Fibroblast of skin of abdomen (primary cell): ENCODE measurements at places on chromosomes 1 and 21.

- no peak for DNase-seq
These were observed 7.0 kb upstream of the CCT8 start for GRCh38 chr21:29080454-29080941.

- no peak for DNase-seq
These were observed 532.8 kb upstream of the DEPDC1 start for GRCh38 chr1:69029649-69030048.

DNA sequence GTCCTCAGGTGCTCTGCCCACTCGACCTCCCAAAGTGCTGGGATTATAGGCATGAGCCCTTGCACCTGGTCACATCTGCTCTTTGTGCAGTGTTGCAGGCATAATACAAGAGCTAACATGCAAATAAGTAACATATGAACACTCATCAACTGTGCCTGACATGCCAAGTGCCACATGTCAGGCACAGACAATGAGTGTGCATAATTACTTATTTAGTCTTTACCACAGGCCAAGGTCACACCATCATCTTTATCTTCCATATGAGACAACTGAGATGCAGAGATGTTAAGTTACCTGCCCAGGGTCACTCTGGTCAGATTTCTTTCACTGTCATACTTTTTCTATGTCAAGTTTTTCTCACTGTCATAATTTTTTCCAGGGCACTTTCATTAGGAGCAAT, 126.1 kb downstream of the PPIAL4G start:
- DNase-seq: no peak

- no peak for DNase-seq
These were observed 543.9 kb downstream of the AJAP1 start for GRCh38 chr1:5198328-5198727.

- DNase-seq: no peak
These were observed 133.5 kb downstream of the CLIC6 start for GRCh38 chr21:34802180-34802899.

GRCh38 chr1:18783705-18784481, 75.6 kb downstream of the TAS1R2 start:
- DNase-seq: no peak

DNA sequence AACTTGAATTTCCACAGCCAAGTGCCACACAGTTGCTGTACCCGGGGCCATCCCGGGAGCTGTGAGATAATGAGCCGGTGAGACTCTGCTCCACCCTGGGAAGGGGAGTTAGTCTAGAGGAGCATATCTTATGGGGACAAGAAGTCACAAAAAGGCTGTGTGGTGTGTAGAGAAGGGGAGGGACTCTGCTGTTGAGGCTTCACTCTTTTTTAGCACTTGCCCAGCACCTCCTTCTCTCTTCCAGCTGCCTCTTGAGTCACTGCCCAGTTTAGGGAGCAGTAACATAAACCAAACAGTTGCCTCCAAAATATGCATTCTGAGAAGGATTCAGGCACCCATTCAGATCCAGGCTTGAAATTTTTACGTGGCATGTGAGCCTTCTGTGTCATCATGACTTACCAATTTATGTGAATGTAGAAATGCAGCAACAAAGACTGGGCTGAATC, 744 bp upstream of the WDR26 start:
- DNase-seq: peak; percentile 77

- DNase-seq: peak; percentile 74
These were observed 2.8 kb upstream of the EFHD2 start for GRCh38 chr1:15406614-15407559.

GRCh38 chr1:8419172-8419571, 101.3 kb downstream of the SLC45A1 start:
- no peak for DNase-seq

- DNase-seq: no peak
These were observed 19.8 kb upstream of the ST3GAL3 start for GRCh38 chr1:43687301-43688108.

DNA sequence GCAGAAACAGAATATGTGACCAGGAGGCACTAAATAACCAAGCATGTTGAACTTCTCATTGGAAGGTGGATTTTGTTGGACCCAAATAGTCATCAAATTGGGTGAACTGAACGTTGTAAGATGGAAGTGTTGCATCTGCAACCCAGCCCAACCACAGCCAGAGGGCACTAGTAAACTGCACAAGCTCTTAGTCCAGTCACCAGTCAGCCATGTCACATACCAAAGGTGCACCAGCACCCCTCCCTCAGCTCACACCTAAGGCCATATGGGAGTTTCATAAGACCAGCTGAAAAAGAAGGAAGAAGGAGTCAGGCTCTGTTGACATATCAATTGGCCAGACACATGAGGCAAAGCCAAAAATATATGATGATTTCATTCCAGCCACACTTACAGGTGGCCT, 481.7 kb upstream of the NR5A2 start:
- no peak for DNase-seq

- DNase-seq: peak; percentile 31
These were observed 7.8 kb upstream of the CALML6 start for GRCh38 chr1:1907098-1907736.

GRCh38 chr1:27135541-27136235, 19.2 kb downstream of the SLC9A1 start:
- no peak for DNase-seq

DNA sequence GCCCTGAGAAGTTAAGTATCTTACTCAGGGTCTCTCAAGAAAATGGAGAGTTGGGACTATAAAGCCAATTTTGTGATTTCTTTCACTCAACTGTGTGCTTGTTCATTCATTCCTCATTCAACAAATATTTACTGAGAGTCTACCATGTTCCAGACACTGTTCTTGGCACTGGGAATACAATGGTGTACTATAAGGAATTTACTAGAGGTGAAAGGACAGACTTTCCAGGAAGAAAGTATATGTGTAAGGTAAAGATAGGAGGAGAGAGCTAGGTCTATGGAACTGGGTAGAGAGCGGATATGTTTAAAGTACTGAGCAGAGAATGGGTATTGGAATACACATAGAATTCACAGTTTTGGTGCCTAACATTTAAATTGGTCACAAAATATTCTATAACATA, 42.3 kb downstream of the ZNHIT6 start:
- DNase-seq: no peak

GRCh38 chr1:46552357-46553237, 1.1 kb upstream of the KNCN start:
- DNase-seq: no peak

GRCh38 chr1:8777867-8778266, 39.6 kb downstream of the RERE start:
- DNase-seq: no peak

DNA sequence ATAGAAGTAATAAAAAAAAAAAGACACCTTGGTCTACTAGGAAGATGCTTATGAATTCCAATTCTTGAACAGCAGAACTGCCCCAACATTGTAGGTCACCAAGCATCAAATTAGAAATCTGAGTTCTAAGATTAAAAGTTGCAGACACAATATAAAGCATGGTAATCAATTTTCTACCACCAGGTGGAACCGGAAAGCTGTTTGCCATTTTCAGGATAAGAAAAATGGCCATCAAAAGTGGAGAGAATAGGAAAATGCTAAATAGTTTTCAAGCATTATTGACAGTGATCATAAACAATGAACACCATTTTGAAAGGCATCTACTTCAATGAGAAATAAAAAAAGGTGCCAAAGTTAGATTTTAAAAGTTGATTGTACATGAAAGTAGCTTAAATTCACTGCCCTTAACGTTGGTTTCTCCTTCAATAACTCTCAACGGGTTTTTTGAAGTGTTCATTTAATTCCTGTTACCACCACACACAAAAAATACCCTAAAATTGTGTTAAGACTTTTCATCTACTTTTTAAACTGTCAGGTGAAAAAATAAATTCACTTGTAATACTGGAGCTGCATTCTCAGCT, 252.9 kb downstream of the KCNT2 start:
- DNase-seq: peak; percentile 16

DNA sequence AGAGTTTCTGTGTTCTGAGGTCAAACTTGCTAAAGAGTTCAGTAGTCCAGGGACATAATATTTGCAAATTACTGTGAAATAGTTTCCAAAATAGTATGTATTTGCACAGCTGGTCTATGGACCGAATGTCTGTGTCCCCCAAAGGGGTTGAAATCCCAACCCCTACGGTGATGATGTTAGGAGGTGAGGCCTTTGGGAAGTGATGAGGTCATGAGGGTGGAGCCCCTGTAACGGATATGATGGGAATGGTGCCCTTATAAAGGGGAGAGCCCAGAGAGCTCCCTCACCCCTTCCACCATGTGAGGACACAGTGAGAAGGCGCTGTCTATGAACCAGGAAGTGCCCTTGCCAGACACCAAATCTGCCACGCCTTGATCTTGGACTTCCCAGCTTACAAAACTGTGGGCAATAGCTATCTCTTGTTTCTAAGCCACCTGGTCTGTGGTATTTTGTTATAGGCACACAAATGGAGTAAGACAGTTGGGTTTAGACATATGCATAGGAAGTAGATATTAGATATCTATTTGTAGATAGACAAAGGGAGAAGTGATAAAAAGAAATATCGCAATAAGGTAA, 21.7 kb downstream of the RNF187 start:
- DNase-seq: no peak

DNA sequence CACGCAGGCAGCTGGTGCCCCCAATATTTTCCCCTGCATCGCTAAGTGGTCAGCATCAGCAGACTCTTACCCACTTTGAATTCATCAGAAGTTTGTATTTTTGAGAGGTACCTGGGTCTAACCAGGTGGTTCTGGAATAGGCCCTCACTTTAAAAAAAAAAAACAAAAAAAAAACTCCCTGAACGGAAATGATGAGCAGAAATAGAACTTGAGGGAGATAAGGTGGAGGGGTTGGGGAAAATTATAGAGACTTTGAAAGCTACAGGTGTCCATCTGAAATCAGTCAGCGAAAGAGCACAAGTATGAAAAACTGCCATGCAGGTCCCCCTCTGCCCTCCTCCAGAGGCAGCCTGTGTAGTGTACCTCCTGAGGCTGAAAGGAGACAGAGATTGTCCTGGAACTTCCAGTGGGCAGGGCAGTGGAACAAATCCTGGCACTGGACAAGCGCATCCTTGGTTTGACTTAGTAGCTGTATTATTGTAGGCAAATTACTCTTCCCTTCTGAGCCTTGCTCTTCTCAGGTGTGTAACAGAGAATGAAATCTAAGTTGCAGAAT, 1.2 kb downstream of the SLAMF7 start:
- DNase-seq: no peak

- DNase-seq: peak; percentile 36
These were observed 388.0 kb downstream of the PLPP3 start for GRCh38 chr1:56191369-56191768.

- no peak for DNase-seq
These were observed 24.1 kb upstream of the ARHGEF11 start for GRCh38 chr1:157069601-157070000.

GRCh38 chr1:174358344-174358743, 89.4 kb upstream of the GPR52 start:
- no peak for DNase-seq

- DNase-seq: no peak
These were observed 52.0 kb upstream of the SMYD2 start for GRCh38 chr1:214228976-214229375.

GRCh38 chr1:202207292-202207691, 13.7 kb downstream of the LGR6 start:
- DNase-seq: peak; percentile 43

GRCh38 chr1:159861218-159861617, 1.2 kb downstream of the VSIG8 start:
- no peak for DNase-seq

DNA sequence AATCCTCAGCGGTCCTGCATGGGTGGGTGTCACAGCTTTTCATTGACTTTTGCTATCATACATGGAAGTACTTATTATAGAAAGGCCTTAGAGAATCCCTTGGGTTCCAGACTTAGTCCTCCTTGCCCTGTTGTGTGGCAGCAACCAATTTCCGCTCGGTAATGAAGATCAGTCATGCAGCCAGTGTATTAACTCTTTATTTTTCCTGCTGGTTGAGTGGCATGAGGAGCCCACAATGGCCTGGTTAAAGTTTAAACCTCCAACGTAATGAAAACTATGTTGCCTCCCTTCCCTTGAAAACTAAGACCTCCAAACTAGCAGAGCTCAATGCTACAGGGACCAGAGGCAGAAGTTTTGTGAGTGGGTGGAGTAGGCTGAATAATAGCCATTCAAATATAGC, 20.0 kb downstream of the CITED4 start:
- DNase-seq: no peak

- DNase-seq: peak; percentile 13
These were observed 37.3 kb upstream of the SIPA1L2 start for GRCh38 chr1:232667094-232667777.

GRCh38 chr21:44998621-44999427, 59.0 kb downstream of the SLX9 start:
- no peak for DNase-seq

DNA sequence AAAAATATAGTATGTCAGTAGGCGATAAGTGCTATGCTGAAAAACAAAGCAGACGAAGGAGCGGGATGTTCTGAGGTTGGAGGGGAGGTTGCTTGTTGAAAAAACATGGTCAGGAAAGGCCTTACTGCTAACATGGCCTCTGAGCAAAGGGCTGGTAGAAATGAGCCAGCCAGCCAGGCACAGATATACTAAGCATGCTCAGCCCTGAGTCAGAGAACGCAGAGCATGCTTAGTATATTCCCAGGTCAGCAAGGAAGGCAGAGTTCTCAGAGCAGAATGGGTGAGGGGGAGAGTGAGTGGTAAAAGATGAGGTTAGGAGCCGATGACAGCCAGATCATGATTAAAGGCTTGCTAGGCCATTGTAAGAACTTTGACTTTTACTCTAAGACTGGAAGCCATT, 36.7 kb downstream of the ZBTB40 start:
- DNase-seq: peak; percentile 28

- no peak for DNase-seq
These were observed 692 bp upstream of the RALGPS2 start for GRCh38 chr1:178724376-178724727.

GRCh38 chr1:84181350-84182005, 37.4 kb downstream of the PRKACB start:
- no peak for DNase-seq

DNA sequence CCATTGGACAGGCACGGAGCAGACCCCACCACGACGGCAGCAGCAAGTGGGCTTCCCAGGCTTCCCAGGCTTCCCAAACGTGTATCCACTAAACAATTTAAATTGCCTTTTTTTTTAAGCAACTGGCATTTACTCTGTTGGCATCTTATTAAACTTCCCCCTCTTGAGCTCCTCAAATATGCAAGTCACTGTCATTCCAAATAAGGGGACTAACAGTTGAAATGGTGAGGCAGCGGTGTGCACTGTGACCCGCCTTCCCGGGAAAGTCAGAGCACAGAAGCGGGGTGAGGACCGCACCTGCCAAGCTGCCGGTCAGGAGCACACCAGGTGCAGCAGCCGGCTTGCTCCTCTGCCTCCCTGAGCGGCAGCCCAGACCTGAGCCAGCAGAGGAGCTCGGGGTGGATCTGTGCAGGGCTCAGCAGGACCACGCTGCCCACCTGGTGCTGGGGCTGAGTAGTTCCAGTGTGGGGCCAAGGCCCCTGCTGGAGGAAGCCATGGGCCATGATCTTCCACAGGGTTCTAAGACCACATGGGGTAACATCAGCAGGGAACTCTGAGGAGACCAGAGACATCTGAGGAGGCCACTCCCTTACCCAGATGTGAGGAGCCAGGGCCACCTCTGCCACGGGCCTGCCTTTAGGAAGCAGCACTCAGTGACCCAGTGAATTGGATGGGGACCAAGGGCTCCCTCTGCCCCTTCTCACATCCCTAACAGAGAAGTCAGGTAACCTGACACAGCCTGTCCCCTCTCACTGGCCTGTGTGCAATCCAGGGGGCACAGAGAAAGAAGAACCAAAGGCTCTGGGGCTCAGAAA, 245.4 kb downstream of the NPHP4 start:
- no peak for DNase-seq

- DNase-seq: no peak
These were observed 32.2 kb upstream of the CA6 start for GRCh38 chr1:8913457-8913856.

GRCh38 chr1:57934745-57935144, 510.9 kb upstream of the DAB1 start:
- DNase-seq: no peak
